Karpas-422 (cell line): ENCODE measurements at places on chromosomes 4 and X. TPM values are rescaled to one million over a fixed set of nuclear protein-coding genes. Genes with fewer than 3 reads are reported as not detected.

Gene TSPAN7
- not detected in 2 replicates for total RNA-seq

Gene MAGEA4
- total RNA-seq, result not detected in 2 replicates

Gene SSX4
- not detected in 2 replicates for total RNA-seq

Gene HTN3
- total RNA-seq, result not detected in 2 replicates

Gene FRYL
- 56.9 and 103 TPM in 2 replicates for total RNA-seq

Gene RRH
- 0.40 TPM in 1 of 2 replicates, not detected in the other for total RNA-seq

Gene GPRIN3
- total RNA-seq, result 0.40 and 0.63 TPM in 2 replicates

GRCh38 chr4:185682236-185682635 is 129.8 kb downstream of the SORBS2 start:
- H3K36me3 ChIP-seq, result no peaks in the 10 kb centered on the region
- H3K27ac ChIP-seq, result no peak overlapping the region
- DNase-seq, result no peak
- H3K27me3 ChIP-seq, result no peaks in the 10 kb centered on the region

DNA sequence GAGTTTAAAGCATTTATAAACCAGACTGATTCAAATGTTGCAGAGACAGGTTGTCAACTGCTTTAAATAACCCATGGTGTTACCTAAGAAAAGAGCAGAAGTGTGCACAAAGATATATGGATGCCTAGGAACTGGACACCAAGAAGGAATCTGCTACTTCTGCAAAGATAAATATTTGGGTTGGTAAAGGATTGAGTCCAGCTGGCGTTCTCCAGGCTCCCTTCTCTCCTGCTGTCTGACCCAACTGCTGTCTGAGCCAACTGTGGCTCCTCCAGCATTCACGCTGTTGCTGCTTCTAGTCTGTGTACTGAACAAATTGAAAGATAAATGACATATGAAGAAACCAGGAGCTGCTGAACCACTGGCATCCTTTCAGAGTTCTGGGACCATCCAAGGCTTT is 1167.8 kb upstream of the PRKX start:
- no peaks in the 10 kb centered on the region for H3K27me3 ChIP-seq
- H3K4me3 ChIP-seq, result no peak overlapping the region
- DNase-seq, result no peak

DNA sequence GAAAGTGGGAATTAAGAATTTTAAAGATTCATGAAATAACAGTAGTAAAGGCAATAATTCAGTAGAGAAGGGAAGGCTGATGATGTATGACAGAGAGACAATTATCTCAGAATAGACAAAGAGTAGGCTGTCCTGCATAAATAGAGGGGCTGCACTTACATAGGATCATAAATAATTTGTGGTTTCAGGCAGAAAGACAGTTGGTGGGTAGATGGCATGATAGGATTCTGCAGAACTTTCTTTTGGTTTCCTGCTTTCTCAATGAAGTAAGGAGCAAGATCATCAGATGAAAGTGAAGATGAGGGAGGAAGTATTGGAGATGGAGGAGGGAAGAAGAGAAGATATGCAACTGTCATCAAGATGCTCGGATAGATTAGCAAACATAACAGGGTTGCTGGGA is 604.9 kb upstream of the ZFP42 start:
- no peaks in the 10 kb centered on the region for H3K36me3 ChIP-seq
- no peak overlapping the region for H3K27ac ChIP-seq
- no peaks in the 10 kb centered on the region for H3K4me1 ChIP-seq
- H3K27me3 ChIP-seq, result no peaks in the 10 kb centered on the region

DNA sequence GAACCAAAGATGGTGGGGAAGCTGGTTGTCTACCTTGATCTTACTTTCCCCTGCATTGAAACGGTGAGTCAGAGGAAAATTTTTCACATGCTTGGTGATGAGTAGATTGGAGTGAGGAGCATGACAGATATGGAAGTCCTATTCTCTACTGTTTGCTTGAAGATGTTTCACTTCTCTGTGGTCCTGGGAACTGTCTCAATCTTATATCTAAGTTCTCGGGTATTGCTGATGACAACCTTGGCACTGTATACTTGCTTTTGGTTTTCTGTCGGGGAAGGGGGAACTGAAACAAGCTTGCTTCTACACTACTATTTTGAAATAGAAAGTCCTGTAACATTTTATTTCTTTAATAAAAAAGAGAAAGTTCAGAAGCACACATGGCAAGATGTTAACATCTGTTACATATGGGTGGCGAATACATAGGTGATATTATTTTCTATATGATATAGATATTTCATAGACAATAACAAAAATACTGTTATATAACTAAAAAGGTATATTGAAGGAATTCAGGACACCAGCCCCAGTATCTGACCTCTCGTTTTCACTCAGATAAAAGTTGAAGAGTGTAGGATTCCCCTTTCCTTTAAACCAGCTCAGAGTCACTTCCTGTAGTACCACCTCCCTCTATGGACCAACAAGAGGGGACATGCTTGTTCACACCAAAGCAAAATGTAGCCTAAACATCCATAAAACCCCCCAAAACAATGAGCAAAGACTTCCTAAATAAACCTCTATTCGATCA is 88.8 kb downstream of the FMR1NB start:
- no peak overlapping the region for H3K4me3 ChIP-seq
- H3K27me3 ChIP-seq, result no peaks in the 10 kb centered on the region
- H3K36me3 ChIP-seq, result no peaks in the 10 kb centered on the region
- no peak overlapping the region for H3K27ac ChIP-seq
- peak; percentile 49 for DNase-seq

- H3K4me3 ChIP-seq, result no peak overlapping the region
- H3K4me1 ChIP-seq, result peaks cover 24% of the 10 kb centered on the region
- H3K27ac ChIP-seq, result no peak overlapping the region
- H3K36me3 ChIP-seq, result no peaks in the 10 kb centered on the region
- no peaks in the 10 kb centered on the region for H3K27me3 ChIP-seq
Measured at GRCh38 chr4:681736-682451, 7.1 kb downstream of the SLC49A3 start.

- no peaks in the 10 kb centered on the region for H3K36me3 ChIP-seq
- no peak for DNase-seq
- H3K4me1 ChIP-seq, result peaks cover 2% of the 10 kb centered on the region; the same call in 1 of the 2 replicates
- H3K27me3 ChIP-seq, result no peaks in the 10 kb centered on the region
Measured at GRCh38 chr4:37902212-37902611, 11.3 kb downstream of the TBC1D1 start.

DNA sequence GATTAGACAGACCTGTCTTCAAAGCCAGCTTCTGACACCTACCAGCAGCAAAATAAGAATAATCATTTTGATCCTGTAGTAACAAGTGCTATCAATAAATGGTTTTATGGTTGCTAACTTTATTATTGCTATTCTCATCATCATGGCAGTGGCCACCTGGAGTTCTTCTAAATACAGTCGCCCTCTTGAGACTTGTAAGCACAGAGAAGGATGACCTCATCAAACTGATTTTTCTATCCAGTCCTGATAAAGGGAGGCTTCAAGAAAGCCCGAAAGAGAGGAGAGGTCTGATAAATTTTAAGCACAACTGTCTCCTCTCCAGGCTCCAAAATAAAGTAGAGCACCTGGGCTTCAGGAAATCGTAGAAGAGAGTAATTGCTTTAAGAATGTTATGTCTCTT is 286.4 kb downstream of the USP46 start:
- no peaks in the 10 kb centered on the region for H3K27me3 ChIP-seq
- peak overlapping the region; percentile 29; the same call in 1 of the 2 replicates for H3K4me3 ChIP-seq
- peak overlapping the region; percentile 96 for H3K27ac ChIP-seq
- no peaks in the 10 kb centered on the region for H3K36me3 ChIP-seq
- peaks cover 87% of the 10 kb centered on the region for H3K4me1 ChIP-seq
- DNase-seq, result peak; percentile 91

DNA sequence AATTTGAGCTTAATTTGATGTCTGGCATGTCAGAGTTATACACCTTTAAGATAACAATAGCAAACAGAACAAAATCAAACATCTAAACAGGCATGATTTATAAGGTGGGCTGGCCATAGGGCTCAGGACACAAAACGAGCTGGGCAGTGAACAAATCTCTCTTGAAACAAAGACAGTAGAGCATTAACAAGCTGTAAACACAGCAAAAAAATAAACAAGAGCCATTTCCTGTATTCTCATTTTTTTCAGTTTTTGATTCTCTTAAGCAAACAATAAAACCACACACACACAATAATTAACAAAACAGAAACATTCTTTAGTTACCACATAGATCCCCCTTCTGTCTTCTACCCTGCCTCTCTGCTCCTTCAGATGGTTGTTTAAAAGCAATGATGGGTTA is 68.3 kb upstream of the TMEM150C start:
- no peaks in the 10 kb centered on the region for H3K27me3 ChIP-seq
- no peak for DNase-seq
- no peaks in the 10 kb centered on the region; the same call in 1 of the 2 replicates for H3K36me3 ChIP-seq
- H3K4me1 ChIP-seq, result peaks cover 7% of the 10 kb centered on the region
- H3K27ac ChIP-seq, result no peak overlapping the region
- H3K4me3 ChIP-seq, result no peak overlapping the region

GRCh38 chrX:38881727-38882126 is 80.5 kb downstream of the MID1IP1 start:
- no peaks in the 10 kb centered on the region for H3K36me3 ChIP-seq
- H3K4me3 ChIP-seq, result no peak overlapping the region
- no peak overlapping the region for H3K27ac ChIP-seq
- no peak for DNase-seq
- no peaks in the 10 kb centered on the region for H3K4me1 ChIP-seq
